ENCODE measurements at places on chromosomes 3 and 15.

DNA sequence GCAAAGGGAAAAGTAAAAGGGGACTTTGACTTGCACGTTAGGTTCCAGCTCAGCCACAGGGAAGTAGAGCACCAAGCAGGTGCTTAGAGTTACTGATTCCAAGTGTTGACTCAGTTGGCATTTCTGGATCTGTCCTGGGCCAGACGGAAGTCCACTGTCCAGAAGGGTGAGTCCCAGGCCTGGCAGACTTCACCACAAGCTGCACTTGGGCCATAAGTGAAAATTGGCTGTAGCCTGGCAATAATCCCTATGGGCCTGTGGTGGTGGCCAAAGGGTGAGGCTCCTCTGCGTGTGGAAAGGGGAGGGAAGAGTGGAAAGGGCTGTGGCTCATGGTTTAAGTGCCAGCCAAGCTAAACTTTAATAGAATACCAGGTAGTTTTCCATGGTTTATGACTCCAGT lies 121.5 kb downstream of the DTWD1 start:
- DNase-seq, result peak; percentile 34

DNA sequence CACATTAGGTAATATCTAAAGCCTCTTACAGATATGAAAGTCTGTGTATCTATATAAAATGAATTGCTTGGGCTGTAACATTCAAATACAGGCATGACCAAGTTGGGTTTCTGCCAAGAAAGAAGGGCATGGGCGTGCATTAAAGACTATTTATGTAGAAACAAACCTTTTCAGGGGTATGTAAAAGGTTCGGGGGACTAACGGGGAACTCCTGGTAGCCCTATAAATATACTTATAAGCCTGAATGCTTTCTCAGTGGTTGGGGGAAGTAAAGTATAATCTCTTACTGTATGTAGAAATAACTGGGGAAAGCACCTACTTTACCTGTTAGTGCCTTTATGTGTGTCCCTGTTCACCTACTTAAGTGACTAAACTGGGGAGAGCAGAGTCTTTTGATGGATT lies 154.5 kb upstream of the TBL1XR1 start:
- no peak for DNase-seq

- DNase-seq, result no peak
Observed at GRCh38 chr15:80758130-80758745, 20.9 kb upstream of the CEMIP start.

DNA sequence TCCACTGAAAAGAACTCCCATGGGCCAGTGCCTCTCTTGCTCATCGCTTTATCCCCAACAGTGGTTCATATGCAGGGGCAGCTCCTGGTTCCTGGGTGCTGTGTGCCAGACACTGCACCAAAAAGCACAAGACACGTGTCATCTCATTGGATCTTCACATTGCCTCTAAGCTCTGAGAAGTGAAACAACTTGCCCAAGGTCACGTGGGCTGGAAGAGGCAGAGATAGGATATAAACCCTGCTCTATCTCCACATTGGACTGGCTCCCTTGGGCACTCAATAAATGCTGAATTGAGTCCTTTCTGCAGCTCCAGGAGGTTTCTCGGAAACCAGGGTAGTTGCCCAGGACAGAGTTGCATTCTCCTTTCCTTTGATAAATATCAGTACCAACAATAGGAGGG lies 88.1 kb downstream of the SRGAP3 start:
- DNase-seq, result no peak

GRCh38 chr15:79505956-79506355 lies 73.8 kb downstream of the MINAR1 start:
- DNase-seq, result no peak

DNA sequence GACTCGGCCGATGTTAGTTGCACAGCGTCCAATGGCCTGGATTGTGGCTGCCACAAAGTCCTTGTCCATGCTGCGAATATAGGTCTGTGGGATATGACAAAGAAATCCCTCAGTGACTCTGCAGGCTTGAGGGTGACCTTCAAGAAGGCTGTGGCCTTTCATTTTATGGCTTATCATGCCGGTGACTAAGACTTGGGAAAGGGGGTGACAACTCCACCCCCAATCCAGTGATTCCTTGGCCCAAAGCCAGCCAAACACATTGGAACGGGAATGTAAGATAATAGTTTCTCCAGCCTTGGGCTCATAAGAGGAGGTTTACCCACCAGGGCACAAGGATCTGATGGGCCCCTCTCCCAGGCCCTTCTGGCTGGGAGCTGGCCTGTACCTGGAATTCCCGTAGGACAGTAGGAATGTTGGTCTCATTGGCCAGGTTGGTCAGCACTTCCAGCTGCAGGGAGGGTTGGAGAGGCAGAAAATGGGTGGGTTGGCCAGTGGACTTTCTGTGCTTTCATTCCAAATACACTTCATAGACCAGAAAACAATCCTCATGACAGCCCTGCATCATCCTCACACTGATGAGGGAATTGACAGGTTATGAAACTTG lies 30.7 kb upstream of the CPEB1 start:
- DNase-seq, result no peak

DNA sequence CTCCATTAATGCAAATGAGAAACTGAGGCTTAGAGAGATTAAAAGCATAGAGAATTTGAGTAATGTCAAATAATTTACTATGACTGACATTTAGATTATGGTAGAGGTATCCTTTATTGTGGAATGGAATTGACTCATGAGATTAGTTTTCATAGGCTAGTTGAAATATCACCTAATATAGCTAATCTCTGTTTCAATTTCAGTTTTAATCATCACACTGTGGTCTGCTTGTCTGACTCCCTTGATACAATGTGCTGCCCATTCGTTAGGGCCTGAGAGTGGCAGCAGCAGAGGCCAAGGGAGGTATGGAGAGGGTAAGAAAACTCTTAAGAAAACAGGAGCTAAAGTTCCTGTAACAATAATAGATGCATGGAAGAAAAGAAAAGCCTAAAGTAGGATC lies 13.2 kb upstream of the ZBTB20 start:
- no peak for DNase-seq

DNA sequence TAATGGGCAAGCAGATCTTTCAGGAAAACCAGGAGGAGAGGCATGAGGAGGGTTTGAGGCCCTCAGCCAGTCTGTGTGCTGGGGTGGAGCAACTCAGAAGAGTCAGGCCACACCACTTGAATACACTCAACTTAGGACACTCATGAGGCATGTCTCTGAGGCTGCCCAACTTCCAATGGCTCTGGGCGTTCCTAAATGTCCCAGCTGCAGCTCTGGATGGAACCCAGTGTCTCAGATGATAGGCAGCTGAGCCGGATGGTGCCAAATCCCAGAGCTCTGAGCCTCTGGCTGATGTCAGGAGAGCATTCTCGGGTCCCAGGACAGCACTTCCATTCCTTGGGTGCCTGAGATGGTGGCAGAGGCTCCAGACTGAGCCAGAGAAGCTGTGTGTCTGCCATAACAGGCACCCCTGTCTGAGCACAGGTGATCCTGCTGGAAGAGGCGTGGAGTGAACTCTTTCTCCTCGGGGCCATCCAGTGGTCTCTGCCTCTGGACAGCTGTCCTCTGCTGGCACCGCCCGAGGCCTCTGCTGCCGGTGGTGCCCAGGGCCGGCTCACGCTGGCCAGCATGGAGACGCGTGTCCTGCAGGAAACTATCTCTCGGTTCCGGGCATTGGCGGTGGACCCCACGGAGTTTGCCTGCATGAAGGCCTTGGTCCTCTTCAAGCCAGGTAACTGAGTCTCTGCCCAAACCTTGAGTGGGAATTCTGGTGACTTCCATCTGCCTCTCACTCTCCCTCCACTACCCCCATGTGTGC lies 2.8 kb downstream of the NR2E3 start:
- no peak for DNase-seq

DNA sequence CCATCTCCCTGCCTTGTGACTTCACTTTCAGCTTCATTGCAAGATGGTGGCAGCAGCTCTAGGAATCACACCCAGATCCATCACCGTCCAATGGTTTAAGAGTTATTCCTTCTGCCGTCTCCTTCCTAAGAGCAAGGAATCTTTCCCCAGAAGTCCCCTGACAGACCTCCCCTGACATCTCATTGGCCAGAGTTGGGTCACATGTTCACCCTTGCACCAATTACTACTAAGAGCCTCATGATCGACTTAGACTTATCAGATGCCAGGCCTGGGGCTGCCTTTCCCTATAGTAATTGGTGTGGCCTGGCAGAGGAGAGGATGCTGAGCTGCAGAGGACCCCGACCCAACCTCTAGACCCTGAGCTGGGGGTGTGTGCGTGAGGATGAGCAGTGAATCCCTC lies 31.8 kb upstream of the RASGRF1 start:
- no peak for DNase-seq

GRCh38 chr3:4887177-4887576 lies 92.1 kb upstream of the BHLHE40 start:
- DNase-seq, result no peak

GRCh38 chr3:184022323-184022722 lies 4.6 kb upstream of the ABCC5 start:
- DNase-seq, result no peak

DNA sequence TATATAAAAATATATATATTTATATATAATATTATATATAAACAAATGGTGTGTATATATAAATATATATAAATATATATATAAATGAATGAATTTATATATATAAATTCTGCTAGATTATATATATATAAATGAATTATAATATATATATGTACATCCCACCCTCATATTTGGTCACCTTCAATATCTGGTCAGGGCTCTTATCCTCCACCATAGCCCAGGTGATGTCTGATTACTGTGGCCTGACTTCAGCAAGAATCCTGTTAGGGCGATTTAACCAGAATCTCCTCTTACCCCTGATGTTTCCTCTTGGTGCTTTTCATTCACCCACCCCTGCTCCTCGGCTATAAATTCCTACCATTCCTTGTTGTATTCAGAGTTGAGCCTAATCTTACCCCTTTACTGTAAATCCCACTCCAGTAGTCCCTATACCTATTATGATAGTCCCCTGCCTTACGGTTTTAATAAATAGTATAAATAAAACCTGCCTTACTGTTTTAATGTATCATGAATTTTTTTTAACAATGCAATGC lies 439.6 kb downstream of the PLOD2 start:
- DNase-seq, result no peak

- no peak for DNase-seq
Observed at GRCh38 chr15:66359740-66360139, 3.3 kb upstream of the TIPIN start.

GRCh38 chr3:39754549-39754948 lies 54.9 kb upstream of the MYRIP start:
- no peak for DNase-seq

DNA sequence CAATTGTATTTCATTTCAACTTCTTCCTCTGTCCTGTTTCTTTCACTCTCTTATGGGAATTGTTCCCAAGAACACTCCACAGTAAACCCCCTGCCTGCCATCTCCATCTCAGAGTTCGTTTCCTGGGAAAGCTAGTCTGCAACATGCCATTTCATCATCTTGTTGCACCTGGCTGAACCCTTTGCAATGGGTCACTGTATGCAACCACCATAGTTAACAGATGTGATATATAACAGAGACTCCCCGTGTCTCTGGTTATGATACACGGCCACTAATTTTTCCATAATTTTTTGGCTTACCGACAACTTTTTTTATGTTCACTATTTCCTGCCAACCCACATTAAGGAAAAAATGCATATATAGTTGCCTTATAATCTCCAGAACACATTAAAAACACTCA lies 95.5 kb downstream of the CHST2 start:
- DNase-seq, result no peak

GRCh38 chr3:131193641-131194238 lies 167.1 kb downstream of the NEK11 start:
- DNase-seq, result no peak

- no peak for DNase-seq
Observed at GRCh38 chr3:52243791-52244628, 1.5 kb upstream of the PPM1M start.

- no peak for DNase-seq
Observed at GRCh38 chr15:63582718-63583426, 14.3 kb upstream of the FBXL22 start.

GRCh38 chr15:84009616-84010015 lies 226.0 kb upstream of the GOLGA6L4 start:
- DNase-seq, result no peak

GRCh38 chr3:116563351-116563750 lies 118.1 kb upstream of the LSAMP start:
- DNase-seq, result no peak

DNA sequence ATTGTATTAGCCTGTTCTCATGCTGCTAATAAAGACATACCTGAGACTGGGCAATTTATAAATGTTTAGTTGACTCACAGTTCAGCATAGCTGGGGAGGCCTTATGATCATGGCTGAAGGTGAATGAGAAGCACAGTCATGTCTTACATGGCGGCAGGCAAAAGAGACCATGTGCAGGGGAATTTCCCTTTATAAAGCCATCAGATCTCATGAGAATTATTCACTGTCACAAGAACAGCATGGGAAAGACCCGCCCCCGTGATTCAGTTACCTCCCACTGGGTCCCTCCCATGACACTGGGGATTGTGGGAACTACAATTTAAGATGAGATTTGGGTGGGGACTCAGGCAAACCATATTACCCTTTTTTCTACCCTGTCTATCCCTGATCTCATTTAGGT lies 51.5 kb upstream of the MYZAP start:
- no peak for DNase-seq

GRCh38 chr15:93173369-93173768 lies 84.4 kb upstream of the RGMA start:
- no peak for DNase-seq

GRCh38 chr3:197520311-197521276 lies 35.2 kb downstream of the BDH1 start:
- no peak for DNase-seq

DNA sequence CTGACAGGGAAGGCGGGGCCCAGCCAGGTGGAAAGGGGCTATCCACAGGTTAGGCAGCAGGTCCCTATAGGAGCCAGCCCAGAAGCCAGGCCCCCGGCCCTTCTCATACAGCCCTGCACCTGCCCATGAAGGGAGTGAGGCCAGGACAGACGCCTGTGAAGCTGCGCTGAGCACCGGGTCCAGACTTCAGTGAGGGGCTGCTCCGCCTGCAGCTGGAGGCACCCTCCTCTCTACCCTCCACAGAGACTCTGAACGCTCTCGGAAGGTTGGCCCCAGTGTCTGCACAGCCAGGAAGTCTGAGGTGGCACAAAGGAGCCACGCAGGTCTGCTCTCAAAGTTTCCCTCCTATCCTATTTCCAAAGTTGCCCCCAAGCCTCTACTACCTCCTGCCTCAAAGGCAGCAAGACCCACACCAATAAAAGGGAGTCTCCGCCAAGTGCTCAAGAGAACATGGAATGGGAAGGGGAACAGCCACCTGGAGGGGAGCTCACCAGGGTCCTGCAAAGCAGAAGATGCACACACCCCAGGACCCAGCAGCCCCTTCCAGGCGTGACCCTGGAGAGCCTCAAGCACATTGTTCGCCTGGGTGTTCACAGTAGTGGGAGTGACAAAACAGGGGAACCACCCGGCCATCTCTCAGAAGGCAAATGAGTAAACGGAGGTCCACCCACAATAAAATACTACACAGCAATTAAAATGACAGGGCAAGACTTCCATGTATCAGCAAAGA lies 19.5 kb downstream of the XXYLT1 start:
- DNase-seq, result no peak

- no peak for DNase-seq
Observed at GRCh38 chr3:107985496-107985895, 105.3 kb downstream of the CD47 start.

DNA sequence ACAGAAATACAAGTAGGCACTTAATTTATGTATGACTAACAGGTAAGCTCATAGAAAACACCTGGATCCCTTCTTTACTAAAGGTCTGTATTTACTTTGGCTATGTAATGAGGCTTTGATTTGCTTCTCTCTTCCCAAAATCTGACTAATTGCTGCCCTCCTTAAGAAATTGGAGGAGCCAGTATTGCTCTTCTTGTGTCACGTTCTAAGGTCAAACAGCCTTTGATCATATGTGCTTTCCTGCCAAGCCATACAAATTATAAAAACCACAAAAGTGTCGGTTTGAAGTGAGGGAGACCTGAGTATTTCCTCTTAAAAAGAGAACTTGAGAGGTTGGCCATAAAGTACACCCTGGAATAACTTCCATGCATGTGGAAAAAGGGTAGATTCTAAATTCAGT lies 112.1 kb upstream of the MB21D2 start:
- DNase-seq, result no peak

Measured in NCI-H446 (cell line).